ENCODE measurements at places on chromosomes 2 and 18. TPM values are rescaled to one million over a fixed set of nuclear protein-coding genes. Genes with fewer than 3 reads are reported as not detected.

DNA sequence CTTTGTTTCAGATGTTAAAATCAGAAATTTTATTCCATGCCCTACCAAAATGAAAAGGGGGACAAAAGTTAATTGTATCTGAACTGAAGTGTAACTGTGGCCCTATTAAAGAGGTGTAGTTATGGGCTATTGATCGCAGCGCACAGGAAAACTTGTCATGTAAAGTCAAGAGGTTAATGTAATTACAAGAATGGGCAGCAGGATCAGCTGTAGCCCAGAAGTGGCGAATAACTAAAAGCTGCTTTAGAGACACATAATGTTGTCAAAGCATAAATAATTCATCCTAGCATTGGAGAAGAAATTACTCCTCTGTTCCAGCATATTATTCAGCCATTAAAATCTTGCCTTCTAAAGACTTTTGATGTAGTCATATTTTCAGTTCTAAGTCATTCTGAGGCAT lies 211.8 kb downstream of the EPHA4 start:
- DNase-seq, result no peak

- no peak for DNase-seq
Observed at GRCh38 chr2:142222715-142223114, 91.9 kb upstream of the LRP1B start.

GRCh38 chr18:11972371-11973174 lies 8.7 kb upstream of the IMPA2 start:
- no peak for DNase-seq

GRCh38 chr2:137255990-137256389 lies 490.6 kb downstream of the THSD7B start:
- DNase-seq, result no peak

- DNase-seq, result no peak
Observed at GRCh38 chr2:85168942-85169341, 35.8 kb downstream of the TCF7L1 start.

- no peak for DNase-seq
Observed at GRCh38 chr2:104092886-104093285, 761.0 kb upstream of the POU3F3 start.

DNA sequence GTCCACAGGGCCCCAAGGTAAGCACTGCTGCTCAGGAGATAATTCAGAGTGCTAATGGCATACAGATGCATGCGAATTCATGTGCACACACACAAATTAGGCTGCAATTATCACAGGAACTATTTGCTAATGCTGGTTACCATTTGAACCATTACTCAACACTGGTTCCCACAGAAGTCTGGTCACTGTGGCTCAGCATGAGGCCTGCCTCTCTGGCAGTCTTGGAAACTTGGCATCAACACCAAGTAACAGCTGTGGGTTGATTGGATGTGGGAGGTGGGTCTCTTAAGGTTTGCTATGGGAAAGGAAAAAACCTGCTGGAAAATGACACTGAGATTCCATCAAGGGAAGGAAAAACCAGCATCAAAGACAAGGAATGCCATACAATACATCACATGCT lies 105.0 kb downstream of the CELF4 start:
- DNase-seq, result no peak

DNA sequence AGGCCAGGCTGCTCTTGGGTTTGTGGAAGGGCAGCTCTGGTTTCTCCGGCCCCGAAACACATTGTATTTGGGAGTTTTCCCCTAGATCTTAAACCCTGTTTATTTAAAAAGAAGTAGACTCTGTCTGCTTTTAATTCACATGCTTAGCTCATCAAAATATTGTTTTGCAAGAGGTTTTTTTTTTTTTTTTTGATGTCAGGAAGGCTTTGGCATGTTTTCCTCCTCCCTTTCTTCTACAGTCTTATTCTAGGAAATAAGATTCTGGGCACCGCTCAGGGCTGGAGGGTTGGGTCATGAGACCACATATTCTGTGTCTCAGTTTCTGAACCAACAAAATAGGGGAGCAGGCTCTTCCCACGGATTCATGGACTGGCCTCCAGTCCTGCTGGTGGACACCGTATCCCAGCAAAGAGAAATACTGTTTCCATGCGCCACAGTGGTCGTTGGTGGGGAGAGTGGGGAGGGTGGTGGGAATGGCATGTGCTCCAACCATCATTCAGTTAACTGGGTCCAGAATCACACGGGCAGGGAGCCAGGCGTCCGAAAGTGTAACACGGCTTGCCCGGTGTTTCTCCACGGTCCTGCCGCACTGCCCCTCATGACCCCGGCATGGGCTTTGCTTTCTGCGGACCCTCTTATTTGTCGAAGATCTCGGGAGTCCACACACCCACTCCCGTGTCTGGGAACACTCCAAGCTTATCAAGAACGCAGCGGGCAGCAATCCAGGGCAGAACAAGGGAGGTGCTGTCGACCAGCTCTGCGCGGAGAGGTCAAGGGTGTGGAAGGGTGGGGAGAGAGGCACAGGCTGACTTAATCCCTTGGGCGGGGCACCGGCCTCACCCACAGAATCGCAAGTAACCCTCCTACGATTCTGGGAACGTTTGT lies 176.7 kb downstream of the GLI2 start:
- no peak for DNase-seq

DNA sequence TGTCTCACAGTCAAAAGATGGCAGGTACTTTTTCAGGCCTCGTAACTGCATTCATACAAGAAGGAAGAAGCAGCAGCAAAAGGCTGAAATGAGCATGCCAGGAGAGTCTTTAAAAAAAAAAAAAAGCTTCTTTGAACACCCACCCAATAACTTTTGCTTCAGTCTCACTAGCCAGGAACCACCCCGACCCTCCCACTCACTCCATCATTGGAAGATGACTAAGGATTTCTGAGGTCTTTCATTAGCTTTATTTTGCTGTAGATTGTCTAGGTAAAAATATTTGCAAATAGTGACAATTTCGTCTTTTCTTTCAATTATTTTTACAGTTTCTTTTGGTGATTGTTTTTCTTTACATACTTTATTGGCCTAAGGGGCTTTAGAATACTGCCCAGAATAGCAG lies 37.9 kb downstream of the RBBP8 start:
- no peak for DNase-seq

- no peak for DNase-seq
Observed at GRCh38 chr2:168499500-168499899, 43.4 kb downstream of the CERS6 start.

- peak; percentile 24 for DNase-seq
Observed at GRCh38 chr2:110816404-110817365, 84.3 kb downstream of the ACOXL start.

DNA sequence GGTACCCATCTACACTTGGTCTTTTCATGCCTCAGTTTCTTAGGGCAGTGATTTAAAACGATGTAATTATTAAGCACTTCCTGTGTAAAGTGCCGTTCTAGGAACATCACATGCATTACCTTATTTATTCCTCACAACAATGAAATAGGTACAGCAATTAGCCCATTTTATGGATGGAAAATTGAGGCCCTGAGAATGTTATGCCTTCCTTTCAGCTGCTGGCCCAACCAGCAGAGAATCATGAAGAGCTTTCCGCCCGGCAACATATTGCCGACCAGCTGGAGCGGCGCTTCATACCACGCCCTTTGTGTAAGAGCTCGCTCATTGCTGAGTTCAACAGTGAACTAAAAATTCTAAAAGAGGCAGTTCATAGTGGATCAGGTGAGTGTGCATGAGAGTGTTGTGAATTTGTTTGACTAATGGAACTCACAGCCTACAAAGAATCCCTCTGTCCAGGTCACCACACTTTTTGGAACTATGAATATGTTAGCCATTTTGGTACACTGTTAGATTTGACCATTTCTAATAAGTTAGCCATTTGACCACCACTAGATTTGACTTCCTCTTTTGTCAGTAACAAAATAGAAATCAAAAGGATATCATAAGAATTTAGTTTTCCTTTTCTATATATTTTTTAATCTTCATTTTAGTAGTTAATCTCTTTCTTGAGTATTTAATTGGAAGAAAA lies 25.6 kb upstream of the RPE start:
- no peak for DNase-seq

GRCh38 chr2:106105151-106105922 lies 88.8 kb downstream of the UXS1 start:
- DNase-seq, result no peak

GRCh38 chr18:70107091-70107490 lies 98.4 kb downstream of the RTTN start:
- DNase-seq, result no peak

DNA sequence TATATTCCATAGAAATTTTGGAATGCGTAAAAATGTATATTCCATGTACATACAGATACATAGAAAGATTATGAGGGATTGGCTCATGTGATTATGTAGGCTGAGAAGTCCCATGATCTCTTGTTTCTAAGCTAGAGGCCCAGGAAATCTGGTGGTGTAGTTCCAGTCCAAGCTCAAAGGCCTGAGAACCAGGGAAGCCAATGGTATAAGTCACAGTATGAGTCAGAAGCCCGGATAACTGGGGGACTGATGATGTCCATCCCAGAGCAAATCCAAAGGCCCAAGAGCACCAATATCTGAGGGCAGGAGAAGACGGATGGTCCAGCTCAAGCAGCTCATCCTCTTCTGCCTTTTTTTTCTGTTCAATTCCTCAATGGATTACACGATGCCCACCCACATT lies 385.0 kb upstream of the KLHL29 start:
- DNase-seq, result no peak

- DNase-seq, result no peak
Observed at GRCh38 chr2:73877071-73877802, 15.6 kb upstream of the ACTG2 start.

- DNase-seq, result no peak
Observed at GRCh38 chr2:69646714-69647113, 3.2 kb upstream of the AAK1 start.

- no peak for DNase-seq
Observed at GRCh38 chr2:160575368-160575767, 81.8 kb upstream of the RBMS1 start.

GRCh38 chr2:218569661-218570500 lies 1.2 kb downstream of the CNOT9 start:
- DNase-seq, result peak; percentile 22

The PLEK gene
- total RNA-seq, result 88.7 TPM

The C2orf15 gene
- total RNA-seq, result 2.1 TPM

The MOCOS gene
- total RNA-seq, result not detected

The ARMC9 gene
- 11.0 TPM for total RNA-seq

The TUBA3D gene
- not detected for total RNA-seq

The TRABD2A gene
- total RNA-seq, result 1.8 TPM
